ENCODE measurements at places on chromosomes 4 and X.

DNA sequence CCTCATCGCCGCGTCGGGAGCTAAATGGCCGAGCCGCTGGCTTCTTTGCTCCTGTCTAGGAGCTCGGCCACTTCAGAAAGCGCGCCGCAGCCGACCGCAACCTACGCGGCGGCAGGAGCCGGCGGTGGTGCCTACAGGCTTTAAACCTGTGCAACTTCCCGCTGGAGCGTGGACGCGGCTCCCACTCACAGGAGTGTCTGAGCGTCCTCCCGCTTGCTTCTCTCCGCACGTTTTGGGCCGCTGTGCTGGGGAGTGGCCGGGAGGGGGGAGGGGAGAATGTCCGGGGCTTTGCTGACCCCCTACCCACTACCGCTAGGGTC is 1.0 kb downstream of the NHSL2 start:
- DNase-seq, result no peak

DNA sequence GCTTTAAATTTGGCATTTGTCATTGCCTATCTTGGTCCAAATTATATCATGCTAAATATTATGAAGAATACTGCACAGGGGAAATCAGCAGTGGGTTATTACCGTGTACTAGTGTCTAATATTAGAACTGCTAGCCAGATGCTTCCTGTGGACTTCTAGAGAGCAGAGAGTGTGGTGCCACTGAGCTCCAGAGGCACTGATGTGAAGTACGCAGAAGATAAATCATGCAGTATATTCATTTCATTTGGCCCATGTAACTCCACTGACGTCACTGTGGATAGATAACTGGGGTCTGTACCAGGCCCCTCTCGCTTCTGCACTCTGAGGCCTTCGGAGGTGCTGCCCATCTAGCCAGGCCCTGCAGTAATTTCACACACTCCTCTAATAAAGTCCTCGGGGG is 80.0 kb downstream of the ALPK1 start:
- DNase-seq, result no peak

- DNase-seq, result no peak
These were observed 24.2 kb downstream of the MID2 start for GRCh38 chrX:107849747-107850421.

GRCh38 chr4:87416965-87417364 is 5.4 kb upstream of the NUDT9 start:
- DNase-seq, result no peak

DNA sequence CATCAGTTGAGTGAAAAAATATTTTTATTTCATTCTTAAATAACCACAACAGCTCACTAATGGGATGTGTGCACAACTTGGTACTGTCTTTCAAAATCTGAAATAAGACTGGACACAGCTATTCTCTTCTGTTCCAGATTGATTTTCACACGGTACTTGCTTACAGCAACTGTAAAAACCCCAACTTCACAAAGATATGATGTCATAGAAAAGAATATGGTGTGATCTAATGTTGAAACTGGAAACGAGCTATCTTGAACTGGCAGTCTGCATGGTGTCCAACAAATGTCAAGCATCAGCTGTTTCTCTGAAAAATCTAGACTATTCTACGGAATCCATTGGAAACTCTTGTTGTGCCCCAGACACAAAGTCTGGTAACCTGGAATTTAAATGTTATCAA is 14.7 kb downstream of the HELQ start:
- DNase-seq, result no peak

DNA sequence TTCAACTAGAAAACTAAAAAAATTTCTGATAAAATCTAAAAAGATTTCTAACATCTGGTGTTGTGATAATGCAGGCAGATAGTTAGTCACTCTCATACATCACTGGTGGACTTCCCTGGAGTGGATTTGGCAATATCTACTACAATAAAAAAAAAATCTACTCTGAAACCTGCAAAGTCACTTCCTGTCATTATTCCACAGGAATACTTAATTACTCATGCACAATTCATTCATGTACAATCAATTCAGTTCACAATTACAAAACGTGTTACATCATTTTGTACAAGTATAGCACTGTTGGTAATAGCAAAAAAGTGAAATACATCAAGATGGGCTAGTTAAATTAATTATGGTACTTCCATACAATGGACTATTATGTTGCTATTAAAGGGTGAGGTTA is 16.5 kb upstream of the RHOH start:
- DNase-seq, result no peak

DNA sequence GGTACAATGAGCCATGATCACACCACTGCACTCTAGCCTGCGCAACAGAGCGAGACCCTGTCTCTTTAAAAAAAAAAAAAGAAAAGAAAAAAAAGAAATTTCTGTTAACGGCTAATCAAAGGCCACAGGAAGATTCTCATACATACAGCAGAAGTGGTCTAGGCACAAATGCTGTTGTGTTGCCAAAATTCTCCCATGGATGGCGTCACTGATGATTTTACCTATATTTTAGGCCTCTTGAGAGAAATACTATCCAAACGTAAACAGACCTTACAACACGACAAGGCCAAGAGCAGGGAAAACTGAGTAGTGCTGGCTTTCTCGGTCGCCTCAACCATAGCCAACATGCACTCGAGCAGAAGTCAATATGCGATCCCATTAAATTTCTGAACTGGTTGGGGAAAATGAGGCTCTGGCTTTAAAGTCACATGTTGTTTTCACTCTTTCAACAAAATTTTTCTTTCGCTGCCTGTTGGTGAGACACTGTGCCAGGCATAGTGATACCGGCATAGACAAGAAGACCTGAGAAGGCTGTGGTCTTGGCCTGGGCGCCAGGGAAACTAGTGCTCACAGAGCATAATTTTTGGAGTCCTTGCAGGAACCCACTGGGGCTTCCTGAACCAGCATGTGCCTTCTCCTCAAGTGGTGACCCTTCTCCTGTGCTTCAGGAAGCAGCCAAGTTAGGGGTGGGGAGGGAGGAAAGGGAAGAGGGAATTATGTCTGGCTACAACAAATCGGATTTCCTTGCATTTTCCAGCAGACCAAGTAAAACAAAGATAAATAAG is 20.6 kb downstream of the SH3KBP1 start:
- no peak for DNase-seq

GRCh38 chr4:20629186-20630106 is 70.8 kb upstream of the PACRGL start:
- no peak for DNase-seq

DNA sequence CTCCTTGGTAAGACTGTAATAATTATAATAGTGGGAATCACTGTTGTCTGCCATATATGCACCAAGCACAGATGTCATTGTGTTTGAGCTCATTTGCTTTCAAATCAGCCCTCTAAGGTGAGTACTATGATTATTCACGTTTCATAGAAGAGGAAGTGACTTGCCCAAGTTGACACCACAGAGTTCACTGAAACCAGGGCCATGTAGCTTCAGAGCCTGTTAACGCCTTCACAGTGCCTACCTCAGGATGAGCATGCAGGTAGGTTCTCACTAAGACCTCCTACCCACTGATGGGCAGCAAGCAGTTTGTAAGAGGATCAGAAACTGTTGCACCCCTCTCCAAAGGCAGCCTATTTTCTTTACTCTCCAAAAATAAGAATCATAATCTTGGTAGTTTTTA is 27.4 kb downstream of the TMPRSS11A start:
- no peak for DNase-seq

- DNase-seq, result no peak
These were observed 23.5 kb downstream of the OTC start for GRCh38 chrX:38375891-38376290.

GRCh38 chr4:84877051-84877833 is 89.2 kb downstream of the WDFY3 start:
- DNase-seq, result no peak

DNA sequence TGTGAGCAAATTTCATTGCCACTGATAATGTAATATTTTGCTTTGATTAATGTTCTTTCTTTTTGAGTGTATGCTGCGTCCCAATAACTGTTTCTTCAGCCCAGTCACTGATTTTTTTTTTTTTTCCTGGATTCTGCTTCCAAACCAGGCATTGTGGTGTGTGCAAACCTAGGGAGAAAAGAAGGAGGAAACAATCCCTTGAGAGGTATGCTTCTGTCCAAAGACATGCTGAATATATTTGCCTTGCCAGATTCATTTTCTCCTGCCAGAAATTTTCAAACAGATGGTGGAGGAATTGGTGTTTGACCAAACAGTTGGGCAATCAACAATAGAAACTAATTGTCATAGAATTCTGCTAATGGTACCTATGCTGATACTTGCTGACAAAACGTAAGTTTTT is 753.6 kb downstream of the RPA4 start:
- no peak for DNase-seq

DNA sequence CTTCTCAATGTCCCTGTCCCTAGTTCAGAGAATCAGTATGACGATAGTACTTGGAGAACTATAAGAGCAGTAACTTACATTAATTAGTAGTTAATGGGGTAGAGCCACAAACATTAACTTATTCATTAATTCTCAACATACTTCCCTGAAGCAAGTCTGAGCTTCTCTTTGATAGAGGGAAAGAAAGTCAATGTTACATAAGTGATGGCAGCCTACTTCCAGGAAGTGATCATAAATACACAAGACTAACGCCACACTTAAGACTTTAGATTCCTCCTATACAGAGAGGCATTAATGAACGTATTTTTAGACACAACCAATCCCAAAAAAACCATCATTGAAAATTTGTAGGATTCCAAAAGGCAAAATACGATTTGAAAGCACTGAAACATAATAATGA is 33.8 kb downstream of the TSPAN5 start:
- no peak for DNase-seq

DNA sequence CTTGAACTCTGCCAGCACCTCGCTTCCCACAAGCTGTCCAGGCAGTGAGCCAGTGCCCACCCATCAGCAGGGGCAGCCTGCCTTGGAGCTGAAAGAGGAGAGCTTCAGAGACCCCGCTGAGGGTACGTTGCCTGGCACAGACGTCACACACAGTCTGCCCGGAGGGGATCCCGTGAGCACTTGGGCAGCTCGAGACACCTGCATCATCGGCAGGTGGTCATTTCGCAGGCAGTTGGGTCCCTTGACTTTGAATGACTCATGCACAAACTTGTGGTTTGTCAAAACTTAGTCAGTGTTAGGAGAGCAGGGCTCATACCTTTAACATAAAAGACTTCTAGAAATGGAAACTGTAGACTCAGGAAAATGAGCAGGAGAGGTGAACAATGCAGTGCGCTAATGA is 9.9 kb downstream of the TACC3 start:
- DNase-seq, result no peak

DNA sequence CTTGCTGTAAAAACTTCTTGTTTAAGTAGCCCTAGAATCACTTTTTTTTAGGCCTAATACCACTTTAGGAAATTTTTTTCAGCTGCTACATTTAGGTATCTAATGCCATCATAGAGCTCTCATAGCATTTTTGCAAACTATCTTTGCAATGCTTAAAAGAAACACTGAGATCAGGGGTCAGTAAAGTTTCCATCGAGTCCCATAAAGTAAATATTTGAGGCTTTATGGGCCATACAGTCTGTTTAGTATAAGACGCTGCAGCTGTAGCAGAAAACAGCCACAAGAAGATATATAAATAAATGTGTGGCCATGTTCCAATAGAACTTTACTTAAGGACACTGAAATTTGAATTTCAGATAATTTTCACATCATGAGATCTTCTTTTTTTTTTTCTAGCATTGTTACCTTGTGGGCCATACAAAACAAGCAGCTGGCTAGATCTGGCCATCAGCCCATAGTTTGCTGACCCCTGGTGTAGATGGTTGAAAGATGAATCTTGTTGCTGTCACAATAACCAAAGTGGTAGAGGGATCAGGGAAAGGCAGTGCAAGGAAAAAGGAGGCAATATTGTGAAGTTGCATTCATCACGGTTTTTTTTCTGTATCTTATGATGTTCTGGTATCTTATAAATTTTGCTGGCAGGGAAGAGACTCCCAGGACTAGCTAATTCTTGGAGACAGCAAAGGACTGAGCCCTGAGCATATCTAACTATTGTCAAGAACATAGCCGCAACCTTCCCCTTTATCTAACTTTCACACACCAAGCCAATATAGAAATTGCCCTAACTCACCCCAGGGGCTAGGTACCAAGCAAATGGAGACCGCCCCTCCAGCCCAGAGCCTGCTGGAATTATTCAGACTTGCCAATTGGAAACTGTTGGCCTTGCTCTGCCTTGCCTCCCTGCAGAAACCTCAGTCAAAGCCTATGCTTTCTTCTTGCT is 46.6 kb downstream of the RASGEF1B start:
- no peak for DNase-seq

DNA sequence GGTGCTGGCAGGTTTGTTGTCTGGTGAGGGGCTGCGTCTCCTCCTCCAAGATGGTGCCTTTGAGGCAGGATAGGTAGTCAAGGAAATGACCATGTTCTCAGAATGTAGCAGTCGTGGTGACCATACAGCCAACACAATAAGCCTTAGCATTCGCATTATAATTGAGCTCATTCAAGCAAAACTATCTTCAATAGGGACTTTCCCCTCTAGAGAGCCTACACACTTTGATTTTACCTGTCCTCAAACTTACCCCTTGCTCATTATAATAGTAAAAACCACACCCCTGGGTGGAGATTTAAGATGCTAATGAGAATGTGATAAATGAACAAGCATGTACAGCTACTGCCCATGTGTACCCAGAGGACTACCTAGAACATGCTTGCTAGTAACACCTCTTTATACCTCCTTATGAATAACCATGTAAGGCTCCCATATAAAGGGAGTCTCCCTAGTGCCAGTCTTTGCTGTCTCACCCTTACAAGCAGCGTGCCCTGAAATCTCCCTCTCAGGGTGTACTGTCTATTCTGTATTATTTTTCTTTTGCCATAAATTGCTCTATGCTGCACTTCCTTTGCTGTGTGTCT is 48.2 kb downstream of the FGFBP1 start:
- no peak for DNase-seq

- no peak for DNase-seq
These were observed 640.1 kb downstream of the IQCM start for GRCh38 chr4:149175549-149175948.

DNA sequence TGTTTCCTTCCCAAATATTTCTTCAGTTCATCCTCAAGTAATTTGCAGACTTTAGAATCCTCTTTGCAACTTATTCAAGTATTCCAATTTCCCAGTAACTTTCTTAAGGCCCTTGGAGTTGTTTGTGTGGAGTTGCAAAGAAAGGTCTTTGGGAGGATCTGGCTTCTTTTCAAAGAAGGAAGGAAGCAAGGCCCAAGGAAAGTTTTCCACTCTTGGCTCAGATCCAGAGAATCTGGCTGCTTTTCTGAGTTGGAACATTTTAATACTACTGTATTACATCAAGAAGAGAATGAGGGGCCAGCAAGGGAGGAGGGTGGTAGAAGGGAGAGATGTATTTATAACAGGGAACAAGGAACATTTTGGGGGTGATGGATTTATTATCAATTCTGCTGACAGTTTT is 10.5 kb downstream of the CDX4 start:
- DNase-seq, result no peak
